Stomach (tissue), 19 donors: ENCODE measurements at places on chromosomes 3 and 15. TPM values are rescaled to one million over a fixed set of nuclear protein-coding genes. Genes with fewer than 3 reads are reported as not detected.

DNA sequence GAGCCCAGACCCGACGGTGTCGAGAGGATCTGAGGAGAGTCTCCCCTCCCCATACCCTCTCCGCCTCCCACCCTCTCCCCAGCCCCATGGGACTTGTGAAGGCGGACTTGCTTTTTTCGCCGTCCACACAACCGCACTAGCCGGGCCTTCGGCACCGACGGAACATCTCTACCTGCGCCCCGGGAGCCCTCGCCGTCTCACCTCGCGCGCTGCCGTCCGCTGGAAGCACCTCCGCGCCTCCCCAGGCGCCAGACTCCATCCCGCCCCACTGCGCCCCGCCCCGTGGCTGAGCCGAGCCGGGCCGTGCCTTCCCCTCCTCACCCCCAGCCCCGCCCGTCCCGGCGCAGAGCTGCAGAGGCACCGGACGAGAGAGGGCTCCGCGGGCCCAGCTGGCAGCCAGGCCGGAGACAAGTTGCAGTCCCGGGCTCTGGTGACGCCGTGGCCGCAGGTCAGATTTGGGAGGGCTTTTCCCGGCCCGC lies at the start of the genes DUOX1 and DUOXA1:
TSS of gene DUOX1 (plus strand) at position 344 of the 479 bp plus-strand sequence. CDS start 1,973 bp downstream, outside the sequence.
TSS of gene DUOXA1 (minus strand) at position 229 of the 479 bp plus-strand sequence. CDS start 6,865 bp downstream, outside the sequence.
- peak within 1 kb of the TSS; percentile 72 for H3K27ac ChIP-seq
- H3K36me3 ChIP-seq = no peaks in the 10 kb centered on the region
- peak; percentile 85 for DNase-seq
- H3K4me3 ChIP-seq = peak within 1 kb of the TSS; percentile 30
- H3K27me3 ChIP-seq = peaks cover 69% of the 10 kb centered on the region

HTR3E gene
- polyA plus RNA-seq = not detected

ECE2 gene
- not detected for polyA plus RNA-seq

DNA sequence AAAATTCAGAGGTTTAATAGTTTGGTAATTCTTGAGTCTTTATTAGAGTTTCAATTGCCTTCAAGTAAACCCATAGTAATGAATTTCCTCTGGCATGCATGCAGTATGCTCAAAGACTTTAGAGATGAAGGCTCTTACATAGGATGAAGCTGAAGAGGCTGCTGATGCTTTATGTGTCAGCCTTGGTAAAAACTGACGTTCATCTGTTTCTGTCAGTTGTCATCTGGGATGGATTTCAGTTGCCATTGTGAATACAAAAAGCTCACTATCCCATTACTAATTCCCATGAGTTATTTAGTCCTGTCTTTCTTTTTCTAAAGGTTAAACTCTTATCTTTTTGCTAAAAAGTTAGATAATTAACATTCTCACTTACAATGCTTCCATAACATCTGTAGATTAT lies 136.9 kb upstream of the GBE1 start:
- no peaks in the 10 kb centered on the region for H3K4me1 ChIP-seq
- H3K36me3 ChIP-seq = no peaks in the 10 kb centered on the region
- no peak for DNase-seq
- H3K4me3 ChIP-seq = no peak overlapping the region
- no peaks in the 10 kb centered on the region for H3K27me3 ChIP-seq
- no peak overlapping the region for H3K27ac ChIP-seq

SEMA6D gene
- 0.61 TPM for polyA plus RNA-seq

DNA sequence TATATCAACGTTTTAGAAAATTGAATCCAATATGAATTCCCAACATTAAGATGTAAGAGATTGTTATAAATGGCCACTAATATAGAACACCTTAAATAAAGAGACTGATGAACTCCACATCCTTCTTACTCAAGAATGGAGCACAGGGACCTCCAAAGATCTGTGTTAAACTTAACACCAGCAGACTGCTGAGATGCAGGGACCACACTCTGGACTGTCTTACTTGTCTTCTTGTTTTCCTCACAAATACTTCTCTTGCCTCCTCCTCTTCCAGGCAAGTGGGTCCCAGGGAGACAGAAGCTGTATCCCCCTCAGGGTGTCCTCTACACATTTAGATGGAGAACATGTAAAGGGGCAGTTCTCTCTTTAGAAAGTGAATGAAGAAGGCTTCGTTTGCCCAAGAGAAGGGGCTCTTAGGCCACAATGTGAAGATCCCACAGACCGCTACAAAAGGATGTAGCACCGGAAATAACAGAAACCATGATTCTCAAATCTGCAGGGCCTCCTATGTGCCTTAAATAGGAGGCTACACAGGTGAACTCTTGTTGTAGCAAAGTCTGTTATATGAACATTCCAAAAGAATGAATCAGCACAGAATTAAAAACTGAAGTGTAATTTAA lies 52.2 kb downstream of the SATB1 start:
- no peak overlapping the region for H3K27ac ChIP-seq
- H3K4me3 ChIP-seq = no peak overlapping the region
- no peaks in the 10 kb centered on the region for H3K4me1 ChIP-seq
- no peaks in the 10 kb centered on the region for H3K27me3 ChIP-seq
- H3K36me3 ChIP-seq = peaks cover 28% of the 10 kb centered on the region

DNA sequence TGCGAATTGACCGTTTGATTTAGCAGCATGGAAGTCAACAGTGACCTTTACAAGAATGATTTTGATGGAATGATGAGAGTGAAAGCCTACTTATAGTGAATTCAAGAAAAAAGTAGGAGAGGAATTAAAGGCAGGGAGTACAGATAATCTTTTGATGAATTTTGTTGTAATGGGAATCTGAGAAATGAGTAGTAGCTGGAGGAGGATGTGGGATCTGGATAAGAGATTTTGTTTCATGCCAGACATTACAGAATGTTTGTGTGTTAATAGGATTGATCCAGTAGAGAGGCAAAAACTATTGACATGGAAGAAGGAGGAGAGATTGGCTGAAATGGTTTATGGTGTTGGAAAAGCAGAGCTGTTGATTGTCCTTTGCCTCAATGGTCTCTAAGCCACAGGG lies 17.4 kb upstream of the ZNF609 start:
- no peaks in the 10 kb centered on the region for H3K27me3 ChIP-seq
- peaks cover 28% of the 10 kb centered on the region for H3K36me3 ChIP-seq
- H3K4me3 ChIP-seq = no peak overlapping the region
- H3K27ac ChIP-seq = peak overlapping the region; percentile 53
- DNase-seq = no peak
- peaks cover 7% of the 10 kb centered on the region for H3K4me1 ChIP-seq

DNA sequence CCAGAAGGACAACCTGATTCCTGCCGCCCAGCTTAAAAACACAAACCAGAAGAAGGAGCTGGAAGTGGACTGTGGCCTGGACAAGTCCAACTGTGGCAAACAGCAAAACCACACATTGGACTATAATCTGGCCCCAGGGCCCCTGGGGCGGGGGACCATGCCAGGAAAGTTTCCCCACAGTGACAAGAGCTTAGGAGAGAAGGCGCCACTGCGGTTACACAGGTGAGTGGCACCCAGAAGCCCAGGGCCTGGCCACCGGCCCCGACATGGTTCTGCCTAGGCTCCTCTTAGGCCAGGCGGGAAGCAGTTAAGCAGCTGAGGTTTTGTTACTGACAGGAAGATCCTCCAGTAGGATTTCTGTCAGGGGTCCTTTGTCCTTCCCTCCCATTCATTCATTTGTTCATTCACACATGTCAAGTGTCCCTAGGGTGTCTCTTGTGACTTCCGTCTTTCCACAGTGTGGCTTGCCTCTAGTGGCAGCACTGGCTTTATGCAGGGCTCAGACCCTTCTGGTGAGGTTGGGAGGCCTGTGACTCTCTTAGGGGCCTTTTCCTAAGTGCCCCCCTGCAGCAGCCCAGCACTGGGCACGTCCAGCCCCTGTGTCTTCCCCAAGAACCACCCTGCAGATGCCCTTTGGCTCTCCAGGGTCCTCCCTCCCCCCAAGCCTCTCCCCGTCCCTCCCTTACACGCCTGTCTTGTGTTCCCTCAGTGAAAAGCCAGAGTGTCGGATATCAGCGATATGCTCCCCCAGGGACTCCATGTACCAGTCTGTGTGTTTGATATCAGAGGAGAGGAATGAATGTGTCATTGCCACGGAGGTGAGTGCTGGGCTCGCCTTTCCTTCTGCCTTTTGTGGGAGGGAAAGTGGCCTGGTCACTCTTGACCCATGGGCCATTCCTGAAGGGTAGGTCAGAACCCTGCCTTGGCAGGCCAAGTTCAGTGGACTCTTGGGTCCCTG lies 7.8 kb downstream of the DLL4 start:
- no peak overlapping the region for H3K4me3 ChIP-seq
- no peak for DNase-seq
- H3K4me1 ChIP-seq = peaks cover 15% of the 10 kb centered on the region
- H3K36me3 ChIP-seq = peaks cover 18% of the 10 kb centered on the region
- no peak overlapping the region for H3K27ac ChIP-seq

ST6GAL1 gene
- polyA plus RNA-seq = 4.6 TPM

DNA sequence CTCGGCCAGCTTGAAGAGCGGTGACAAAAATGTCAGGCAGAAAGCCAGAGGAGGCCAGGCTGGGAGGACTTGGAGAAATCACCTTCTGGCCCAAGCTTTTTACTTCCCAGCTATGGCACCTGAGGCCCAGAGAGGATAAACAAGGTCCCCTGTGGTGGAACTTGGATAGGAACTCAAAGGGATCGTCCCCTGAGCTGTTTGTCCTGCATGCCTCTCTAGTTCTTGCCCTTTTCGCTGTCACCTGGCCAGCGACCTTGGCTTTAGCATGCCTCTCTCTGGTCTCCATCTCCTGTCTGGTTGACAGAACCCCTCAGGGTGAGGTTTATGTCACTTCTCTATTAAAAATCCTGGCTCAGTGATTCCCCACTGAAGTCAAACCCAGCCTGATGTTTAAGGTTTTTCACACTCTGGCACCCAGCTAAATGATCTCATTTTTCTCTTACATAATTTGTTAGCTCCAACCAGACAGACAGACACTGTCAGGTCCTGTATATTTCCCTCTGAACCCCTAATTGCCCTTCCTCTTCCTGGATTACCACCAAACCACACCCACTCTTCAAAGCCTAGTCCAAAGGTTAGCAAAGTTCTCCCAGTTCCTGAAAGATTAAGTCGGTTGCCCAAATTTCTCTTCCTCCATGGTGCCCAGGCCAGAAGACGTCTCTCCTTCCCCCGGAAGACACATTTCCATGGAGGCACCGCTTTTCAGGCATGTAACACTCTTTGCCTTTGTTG lies 169.1 kb downstream of the FAM43A start:
- H3K4me3 ChIP-seq = no peak overlapping the region
- H3K27me3 ChIP-seq = no peaks in the 10 kb centered on the region
- H3K27ac ChIP-seq = no peak overlapping the region
- DNase-seq = no peak
- H3K36me3 ChIP-seq = no peaks in the 10 kb centered on the region

GRCh38 chr3:62233065-62233464 lies 140.3 kb downstream of the FEZF2 start:
- H3K27ac ChIP-seq = no peak overlapping the region
- H3K36me3 ChIP-seq = no peaks in the 10 kb centered on the region
- no peak overlapping the region for H3K4me3 ChIP-seq
- DNase-seq = no peak
